ENCODE measurements at places on chromosomes 16 and 17.

DNA sequence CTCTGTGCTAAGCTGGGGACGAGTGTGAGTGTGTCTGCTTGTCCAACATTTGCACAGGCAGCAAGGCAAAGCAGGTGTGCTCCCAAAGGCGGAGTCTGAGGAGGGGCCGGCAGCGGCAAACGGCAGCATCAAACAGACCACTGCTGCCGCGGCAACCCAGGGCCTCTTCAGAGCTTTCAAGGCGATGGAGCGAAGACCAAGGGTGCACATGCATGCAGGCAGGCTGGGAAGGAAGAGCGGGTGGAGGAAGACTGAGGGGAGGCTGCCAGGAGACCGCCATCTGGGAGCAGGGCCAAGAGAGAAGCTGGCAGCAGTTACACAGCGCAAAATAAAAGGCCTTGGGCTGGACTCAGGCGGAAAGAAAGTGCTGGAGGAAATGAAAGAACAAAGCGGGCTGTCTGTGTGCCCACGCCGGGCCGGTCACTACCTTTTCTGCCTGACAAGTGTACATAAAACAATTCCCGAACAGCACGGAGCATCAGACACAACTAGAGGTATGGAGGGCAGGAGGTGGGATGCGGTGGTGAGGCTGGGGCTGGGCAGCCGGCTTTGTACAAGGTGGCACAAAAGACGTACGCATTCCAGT lies 8.5 kb downstream of the TIMM22 start:
- no peak for DNase-seq

- DNase-seq = no peak
These were observed 47.6 kb downstream of the C17orf67 start for GRCh38 chr17:56785997-56786680.

GRCh38 chr17:28956112-28956511 lies 4.8 kb upstream of the PHF12 start:
- no peak for DNase-seq

DNA sequence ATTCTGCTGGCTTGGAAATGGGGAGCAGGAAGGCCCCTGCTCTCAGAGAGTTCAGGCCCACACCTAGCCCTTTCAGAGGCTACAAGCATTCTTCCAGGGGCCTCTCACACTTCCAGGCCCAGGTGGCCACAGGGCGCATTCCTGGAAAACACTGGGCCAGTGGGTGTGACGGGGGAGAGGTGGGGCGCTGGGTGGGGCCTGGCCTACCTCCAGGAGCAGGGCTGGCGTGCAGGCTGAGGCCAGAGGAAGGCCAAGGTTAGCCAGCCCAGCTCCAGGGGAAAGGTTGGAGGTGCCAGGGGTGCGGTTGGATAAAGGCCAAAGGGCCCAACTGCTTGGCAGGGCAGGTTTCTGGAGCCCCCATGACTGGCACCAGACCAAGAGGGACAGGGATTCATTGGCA lies 198.2 kb downstream of the MAF start:
- no peak for DNase-seq

DNA sequence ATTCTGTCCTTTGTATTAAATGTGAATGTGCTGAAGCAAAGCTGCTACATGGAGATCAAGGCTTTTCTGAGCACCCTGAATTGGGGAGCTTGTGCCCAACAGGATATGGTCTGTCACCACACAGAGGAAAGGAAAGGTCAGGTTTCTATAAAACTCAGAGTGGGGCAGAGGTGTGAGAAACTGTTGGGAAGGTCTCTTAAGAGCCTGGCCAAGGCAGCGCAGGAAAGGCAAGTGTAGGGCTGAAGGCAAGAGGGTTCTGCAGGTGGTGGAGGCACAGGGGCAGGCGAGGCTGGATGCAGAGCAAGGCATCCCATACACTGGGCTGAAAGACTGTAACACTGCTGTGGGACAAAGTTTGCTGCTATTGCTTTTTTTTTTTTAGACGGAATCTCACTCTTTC lies 8.1 kb downstream of the COX6A2 start:
- no peak for DNase-seq

- DNase-seq = no peak
These were observed 36.2 kb downstream of the C16orf82 start for GRCh38 chr16:27102701-27103575.

DNA sequence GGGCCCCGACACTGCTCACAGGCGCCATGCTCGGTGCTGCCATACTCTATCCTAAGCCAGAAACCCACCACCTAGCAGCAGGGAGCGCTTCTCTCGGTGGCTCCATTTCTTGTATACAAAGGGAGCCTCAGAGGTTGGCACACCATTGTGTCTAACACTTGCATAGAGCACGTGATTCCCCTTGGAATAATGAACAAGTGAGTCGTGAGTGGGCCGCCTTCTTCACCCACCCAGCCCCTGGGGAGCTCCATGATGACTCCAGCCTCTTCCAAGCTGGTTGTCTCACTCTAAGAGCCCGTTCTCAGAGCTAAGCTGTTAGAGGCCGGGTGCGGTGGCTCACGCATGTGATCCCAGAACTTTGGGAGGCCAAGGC lies 82.3 kb upstream of the ZNF469 start:
- no peak for DNase-seq

GRCh38 chr17:79650861-79651260 lies 40.0 kb upstream of the RBFOX3 start:
- DNase-seq = no peak

- no peak for DNase-seq
These were observed 14.7 kb downstream of the C16orf96 start for GRCh38 chr16:4570688-4571321.

- no peak for DNase-seq
These were observed 151.2 kb downstream of the CBLN1 start for GRCh38 chr16:49130397-49130796.

DNA sequence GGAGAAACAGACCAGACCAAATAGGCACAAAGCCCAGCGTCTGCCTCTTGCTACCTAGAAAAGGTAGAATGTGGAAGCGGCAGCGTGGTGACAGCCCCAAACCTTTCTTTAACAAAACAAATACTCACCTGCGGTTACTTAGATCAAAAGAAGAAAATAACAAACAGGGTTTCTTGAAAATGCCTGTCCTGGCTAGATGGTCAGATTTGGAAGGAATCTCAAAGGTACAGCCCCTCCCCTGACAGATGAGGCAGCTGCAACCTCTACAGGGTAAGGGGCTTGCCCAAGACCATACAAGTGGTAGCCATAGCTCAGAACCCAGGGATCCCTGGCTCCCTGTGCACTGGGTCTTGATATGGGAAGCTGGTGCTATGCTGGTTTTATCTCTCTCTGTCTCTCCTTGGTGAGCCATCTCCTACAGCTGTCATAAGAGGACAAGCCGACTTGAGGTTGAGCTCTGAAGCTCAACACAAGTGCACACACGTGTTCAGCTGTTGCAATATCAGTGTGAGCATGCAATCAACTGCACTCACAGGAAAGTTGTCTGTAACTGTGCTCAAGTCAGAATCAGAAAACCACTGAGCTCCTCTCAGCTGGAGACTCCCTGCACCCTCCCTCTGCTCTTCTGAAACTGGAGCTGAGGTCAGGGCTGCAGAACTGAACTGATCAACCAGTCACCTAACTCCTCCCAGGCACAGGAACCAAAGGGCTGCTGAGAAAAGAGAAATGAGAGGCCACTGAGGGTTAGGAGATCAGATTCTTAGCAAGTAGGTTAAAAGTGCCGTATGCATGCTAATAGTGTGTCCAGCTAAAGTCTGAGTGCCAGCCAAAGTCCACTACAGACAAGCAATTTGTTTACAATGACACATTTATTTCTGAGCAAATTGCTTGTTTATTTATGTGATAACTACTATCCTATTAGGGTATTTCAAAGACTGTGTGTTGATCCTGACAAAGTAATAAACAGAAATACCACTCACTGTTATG lies 6.1 kb upstream of the RNF157 start:
- peak; percentile 98 for DNase-seq

DNA sequence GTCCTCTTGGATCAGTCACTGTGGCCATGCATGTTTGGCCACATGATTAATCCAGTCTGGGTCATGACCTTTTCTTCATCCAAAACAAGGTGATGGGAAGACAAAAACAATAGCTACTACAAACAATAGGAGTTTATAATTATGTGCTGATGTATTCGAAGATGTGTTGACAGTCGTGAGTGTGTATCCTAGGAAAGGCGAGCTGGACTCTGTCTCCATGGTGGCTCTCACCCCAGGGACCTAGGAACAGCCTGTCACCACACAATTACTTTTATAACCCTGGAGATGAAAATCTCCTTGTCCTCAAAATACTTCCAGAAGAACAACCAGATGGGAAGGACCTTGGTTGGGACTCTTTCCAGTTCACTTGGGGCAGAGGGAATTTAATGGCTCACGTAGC lies 9.8 kb upstream of the PLK1 start:
- no peak for DNase-seq

GRCh38 chr17:39166437-39167335 lies 725 bp upstream of the ARL5C start:
- no peak for DNase-seq

DNA sequence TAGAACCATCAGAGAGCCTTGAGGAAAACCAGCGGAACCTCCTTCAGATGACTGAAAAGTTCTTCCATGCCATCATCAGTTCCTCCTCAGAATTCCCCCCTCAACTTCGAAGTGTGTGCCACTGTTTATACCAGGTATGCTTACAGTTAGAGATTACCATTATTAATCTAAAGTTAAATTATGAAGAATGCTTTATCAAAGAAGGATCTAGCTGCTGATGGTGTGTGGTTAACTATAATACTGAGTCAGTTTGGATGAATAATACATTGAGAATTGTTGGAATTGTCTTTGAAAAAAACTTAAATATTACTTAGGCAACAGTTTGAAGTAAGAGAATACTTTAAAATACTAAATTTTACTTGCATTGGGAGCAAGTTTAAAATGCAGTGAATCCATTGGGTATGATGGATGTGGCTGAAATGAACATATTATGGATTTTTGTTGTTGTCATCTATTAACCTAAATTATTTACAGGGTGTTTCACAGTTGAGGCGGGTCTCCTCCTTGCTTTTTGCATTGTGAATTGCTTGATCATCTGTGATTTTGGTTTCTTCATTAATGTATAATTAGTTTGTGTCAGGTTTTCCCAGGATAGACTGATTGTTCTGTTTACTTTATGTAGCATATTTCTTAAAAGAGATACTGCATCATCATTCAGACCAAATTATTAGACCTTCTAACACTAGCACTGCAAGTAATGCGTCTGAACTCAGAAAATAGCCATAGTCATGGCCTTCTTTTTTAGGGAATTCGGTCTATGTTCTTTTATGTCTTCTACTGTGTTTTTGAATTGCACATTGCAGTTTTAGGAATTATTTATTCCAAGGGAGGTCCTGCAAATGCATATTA lies 47.8 kb downstream of the OMG start:
- DNase-seq = no peak

DNA sequence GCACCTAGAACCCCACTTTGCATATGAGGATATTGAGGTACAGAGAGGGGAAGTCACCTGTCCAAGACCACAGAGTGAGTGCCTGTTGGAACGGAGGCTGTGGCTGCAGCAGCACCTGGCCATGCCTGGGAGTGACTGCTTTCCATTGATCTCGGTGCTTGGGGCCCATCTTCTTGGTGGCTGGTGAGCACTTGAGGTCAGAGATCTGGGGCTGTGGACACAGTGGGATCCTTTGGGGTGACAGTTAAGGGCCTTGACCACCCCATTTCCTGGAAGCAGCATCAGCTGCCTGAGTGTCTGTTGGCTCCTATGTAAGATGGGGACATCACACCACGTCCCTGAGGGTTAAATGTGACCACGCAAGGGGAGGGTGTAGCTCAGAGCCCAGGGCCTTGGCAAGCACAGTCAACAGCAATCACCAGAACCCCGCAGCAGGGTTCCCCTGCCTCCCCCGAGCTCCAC lies 111.7 kb downstream of the IRF8 start:
- DNase-seq = no peak

DNA sequence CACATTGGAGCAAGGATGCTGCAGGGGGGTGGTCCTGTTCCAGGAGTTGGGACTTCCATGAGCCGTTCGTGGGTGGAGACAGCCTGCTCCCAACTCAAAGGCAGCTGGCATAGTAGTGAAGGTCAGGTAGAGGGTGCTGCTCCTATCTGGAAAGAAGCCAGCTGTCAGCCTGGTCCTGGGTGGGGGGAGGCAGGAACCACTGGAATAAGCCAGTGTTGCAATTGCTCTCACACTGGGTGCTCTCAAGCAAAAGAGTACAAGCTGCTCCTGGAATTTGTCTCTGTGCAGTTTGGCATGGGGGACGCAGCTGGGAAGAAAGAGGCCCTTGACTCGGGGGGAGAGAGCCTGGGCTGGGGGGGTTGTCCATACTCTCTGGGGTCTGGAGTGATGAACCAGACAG lies 8.7 kb downstream of the CACNG5 start:
- DNase-seq = no peak

GRCh38 chr16:66378741-66379570 lies 12.5 kb downstream of the CDH5 start:
- DNase-seq = no peak

GRCh38 chr16:9318764-9319163 lies 227.3 kb downstream of the HAPSTR1 start:
- DNase-seq = no peak

- DNase-seq = no peak
These were observed 5.0 kb downstream of the ACSF2 start for GRCh38 chr17:50430821-50431618.

GRCh38 chr17:73706858-73707257 lies 62.6 kb upstream of the SDK2 start:
- DNase-seq = no peak

GRCh38 chr16:86570558-86571529 lies 4.2 kb downstream of the FOXC2 start:
- no peak for DNase-seq

All from GM12878 (cell line).